ENCODE measurements at places on chromosomes 7 and 10.

- DNase-seq, result no peak
Measured at GRCh38 chr7:64755865-64756264, 38.4 kb upstream of the ZNF138 start.

- DNase-seq, result no peak
Measured at GRCh38 chr7:509426-510130, 10.1 kb downstream of the PDGFA start.

- DNase-seq, result peak; percentile 71
Measured at GRCh38 chr10:110279407-110279986, 25.2 kb downstream of the SMNDC1 start.

DNA sequence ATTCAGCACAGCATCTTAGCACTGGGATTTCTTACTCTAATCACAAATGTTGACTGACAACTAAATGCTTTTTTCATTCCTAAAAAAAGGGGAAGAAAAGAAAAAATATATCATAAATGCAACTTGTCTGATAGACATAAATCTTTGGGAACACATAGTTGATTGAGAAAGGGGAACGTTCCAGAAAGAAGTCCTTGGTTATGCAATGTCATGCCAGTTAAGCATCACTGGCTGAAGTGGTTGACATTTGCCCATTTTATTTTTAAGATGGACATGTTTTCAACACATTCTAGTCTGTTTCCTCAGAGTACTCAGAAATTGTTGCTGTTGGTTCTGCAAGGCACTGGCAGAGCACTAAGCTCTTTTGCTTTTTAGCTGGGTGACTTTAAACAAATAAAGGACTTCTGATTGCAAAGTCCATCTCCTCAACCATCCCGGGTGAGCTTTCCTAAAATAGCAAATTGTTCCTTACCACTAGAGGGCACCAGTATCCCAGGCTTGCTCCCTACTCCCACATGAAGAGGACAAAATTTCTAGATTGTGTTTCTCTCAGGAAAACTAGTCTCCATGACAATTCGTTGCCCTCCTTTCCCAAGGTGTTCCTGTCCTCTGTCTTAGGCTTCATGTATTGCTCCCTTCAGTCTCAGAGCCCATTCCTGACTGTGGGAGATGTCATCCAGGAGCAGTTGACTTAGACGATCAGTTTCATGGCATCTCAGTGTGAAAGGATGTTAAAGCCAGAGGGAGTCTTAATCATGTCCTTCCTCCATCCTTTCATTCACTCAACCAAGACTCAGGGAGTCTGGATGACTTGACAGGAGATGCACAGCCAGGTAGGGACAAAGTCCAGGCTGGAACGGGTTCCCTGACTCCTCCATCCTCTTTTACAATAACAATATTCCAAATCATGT lies 23.9 kb downstream of the OPALIN start:
- DNase-seq, result peak; percentile 49

Measured in kidney tubule cell (primary cell).